ENCODE measurements at places on chromosomes 7 and 10.

DNA sequence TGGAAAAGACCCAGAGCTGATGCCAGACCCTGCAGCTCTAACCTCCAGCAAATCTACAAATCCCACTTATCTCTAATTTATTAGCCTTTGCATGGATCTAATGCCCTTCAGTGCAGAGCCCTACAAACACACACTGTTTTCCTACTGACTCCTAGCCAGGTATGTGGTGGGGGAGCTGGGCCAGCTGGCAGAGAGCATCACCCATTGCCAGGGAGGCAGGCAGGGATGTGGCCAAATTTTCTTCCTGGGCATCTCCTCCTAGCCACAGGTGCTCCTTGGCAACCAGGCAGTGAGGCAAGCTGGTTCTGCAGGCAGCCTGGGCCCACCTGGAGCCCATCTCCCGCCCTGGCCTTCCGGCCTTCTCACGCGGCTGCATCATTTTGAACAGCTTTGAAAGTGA, 55.9 kb upstream of the EMX2 start:
- no peak for DNase-seq

DNA sequence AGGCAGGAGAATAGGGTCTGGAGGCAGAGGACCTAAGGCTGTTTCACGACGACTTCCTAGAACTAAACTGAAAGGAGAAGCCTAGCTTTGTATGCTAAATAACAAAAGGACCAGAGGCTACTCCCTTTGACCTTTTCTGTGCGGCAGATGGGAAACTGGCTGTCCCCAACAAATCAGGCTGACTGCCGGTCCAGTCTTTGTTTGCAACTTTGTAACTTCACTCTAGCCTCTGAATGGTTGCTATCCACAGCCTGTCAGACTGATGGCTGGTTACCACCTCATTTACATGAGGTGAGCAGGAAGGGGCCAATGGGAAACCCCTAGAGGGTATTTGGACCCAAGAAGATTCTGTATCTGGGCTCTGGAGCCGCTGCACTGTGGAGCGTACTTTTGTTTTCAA, 132.6 kb upstream of the SHH start:
- DNase-seq = no peak

DNA sequence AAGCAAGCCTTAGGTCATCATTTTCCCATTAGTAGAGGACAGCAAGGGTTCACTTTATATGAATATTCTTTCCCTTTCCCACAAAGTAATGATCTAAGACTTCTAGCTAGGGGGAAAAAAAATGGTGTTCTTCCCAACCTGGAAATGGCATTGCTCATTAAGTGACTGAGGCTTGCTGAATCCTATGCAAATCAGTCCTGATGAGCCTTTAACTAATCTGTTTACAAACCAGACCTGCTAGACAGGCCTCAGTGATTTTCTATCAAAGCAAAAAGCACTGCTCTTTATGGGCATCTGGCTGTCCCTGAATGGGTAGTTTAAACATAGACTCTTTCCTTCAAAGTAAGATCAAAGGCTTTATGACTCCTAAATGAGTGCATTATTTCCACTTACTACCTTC, 146.3 kb downstream of the HIBADH start:
- DNase-seq = no peak

- DNase-seq = no peak
These were observed 66.4 kb downstream of the TAC1 start for GRCh38 chr7:97798046-97799019.

- DNase-seq = no peak
These were observed 48.8 kb upstream of the CD36 start for GRCh38 chr7:80589631-80590030.

DNA sequence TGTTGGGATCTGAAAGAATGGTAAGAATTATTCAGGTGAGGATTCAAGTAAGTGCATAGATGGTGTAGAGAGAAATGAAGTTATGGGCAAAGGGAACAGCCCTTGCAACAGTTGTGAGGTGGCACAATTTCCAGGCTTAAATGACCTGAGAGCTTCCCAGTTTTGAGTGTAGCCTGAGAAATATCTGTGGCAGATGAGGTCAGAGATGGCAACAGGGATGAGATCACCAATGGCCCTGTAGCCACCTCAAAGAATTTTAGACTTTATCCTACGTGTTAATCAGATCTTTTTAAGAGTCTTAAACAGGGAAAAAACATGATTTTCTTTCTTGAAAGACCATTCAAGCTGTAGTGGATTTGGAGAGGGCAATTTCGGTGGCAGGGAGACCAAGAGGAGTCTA, 1.9 kb upstream of the NRF1 start:
- DNase-seq = no peak

DNA sequence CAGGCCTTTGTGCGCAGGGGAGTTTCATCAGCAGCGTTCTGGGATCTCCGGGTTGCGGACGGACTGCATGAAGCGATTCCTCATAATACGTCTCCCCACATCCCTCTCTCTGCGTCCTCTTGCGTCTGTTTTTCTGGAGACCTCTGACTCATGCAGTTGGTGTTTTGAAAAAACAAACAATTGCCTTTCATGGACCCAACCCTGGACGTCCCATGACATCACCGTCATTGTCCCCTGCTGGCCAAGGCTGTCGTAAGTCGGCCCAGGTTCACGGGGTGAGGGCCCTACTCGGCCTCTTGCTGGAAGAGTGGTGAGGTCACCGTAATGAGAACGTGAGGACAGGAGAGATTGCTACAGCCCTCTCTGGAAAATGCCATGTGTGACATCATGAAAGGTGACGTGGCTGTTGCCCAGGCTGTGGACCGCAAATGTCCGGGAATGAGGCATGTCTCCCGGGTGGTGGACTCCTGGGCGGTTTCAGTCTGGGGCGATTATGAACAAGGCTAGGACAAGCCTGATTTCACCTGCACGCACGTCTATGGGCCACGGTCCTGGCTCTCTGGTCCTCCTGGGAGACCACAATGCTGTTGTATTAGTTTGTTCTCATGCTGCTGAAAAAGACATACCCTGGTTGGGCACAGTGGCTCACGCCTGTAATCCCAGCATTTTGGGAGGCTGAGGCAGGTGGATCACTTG, 9.8 kb upstream of the MAFK start:
- peak; percentile 99 for DNase-seq

DNA sequence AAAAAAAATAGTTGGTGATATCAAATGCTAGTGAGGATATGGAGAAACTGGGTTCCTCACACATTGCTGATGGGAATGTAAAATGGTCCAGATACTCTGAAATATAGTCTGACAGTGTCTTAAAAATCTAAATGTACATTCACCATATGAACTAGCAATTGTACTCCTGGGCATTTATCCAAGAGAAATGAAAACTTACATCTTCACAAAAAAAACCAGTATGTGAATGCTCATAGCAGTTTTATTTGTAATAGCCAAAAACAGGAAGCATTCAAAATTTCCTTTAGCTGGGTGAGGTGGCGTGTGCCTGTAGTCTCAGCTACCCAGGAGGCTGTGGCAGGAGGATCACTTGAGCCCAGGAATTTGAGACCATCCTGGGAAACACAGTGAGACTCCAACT, 2.1 kb upstream of the SSC4D start:
- no peak for DNase-seq

GRCh38 chr7:107232568-107233090, 63.8 kb downstream of the HBP1 start:
- no peak for DNase-seq

DNA sequence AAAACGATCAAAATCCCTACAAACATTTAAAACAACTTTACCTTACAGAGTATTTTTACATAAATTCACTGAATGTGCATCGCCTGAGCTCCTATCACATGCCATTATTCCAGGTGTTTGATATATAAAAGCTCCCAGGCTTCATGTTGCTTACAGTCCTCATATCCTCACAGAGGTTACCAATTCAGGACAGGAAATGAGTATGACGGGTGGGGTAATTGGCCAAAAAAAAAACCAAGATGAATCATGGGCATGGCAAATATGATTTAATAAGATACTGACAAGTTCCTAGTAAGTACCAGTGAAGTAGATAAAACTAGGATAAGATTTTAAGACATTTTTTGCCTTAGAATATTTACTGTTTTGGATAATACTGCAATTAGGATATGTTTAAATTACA, 135.8 kb downstream of the KMT2E start:
- DNase-seq = peak; percentile 47

DNA sequence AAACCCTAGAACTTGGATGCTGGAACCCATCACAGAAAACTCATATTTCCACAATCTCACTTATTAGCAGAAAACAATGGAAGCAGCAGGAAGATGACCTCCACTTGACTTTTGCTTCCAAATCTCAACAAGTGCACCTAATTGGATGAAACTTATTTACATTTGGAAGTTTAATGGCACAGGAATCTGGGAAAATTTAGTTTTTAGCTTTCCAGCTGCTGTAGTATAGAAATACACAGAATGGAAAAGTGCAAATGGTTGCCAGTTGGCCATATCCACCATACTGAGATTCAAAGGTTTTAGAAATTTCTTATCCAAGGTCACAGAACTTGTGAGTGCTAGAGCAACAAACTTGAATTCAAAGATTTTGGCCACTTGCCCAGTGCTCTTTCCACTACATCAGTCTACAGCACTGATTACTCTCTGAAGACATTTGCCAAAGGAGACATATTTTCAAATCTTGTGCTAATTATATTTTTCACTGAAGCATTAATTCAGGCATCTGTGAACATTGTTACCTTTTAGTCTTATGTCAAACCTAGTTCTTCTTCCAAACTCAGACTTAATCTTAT, 9.3 kb upstream of the AHR start:
- DNase-seq = no peak

GRCh38 chr7:20201380-20201779, 15.8 kb downstream of the MACC1 start:
- DNase-seq = no peak

DNA sequence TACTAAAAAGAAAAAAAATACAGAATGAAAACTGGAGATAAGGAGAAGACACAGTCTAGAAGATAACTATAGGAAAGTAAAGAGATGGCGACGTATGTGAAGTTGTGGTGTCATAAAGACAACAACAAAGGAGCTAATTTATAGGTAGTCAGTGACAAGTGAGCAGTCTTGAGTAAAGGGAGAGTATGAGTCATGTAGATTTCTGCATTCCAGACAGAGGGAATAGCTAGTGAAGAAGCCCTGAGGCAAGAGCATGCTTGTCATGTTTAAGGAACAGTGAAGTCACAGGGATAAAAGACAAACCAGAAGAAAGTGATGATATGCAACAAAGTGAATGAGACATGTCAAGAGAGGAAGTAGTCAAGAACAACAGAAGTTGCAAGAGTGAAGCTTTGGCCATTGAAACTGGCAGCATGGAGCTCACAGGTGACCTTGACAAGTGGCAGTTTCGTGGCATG, 2.3 kb upstream of the MIOS start:
- peak; percentile 78 for DNase-seq

GRCh38 chr10:117175215-117175900, 21.9 kb upstream of the KCNK18 start:
- DNase-seq = no peak

GRCh38 chr7:155598810-155599210, 45.7 kb upstream of the RBM33 start:
- DNase-seq = peak; percentile 51
